Colonic mucosa (tissue), 4 donors: ENCODE measurements at places on chromosomes 2 and 18. TPM values are rescaled to one million over a fixed set of nuclear protein-coding genes. Genes with fewer than 3 reads are reported as not detected.

GRCh38 chr18:32011193-32011592 lies 7.4 kb upstream of the RNF125 start:
- H3K4me3 ChIP-seq, result no peak overlapping the region
- H3K27me3 ChIP-seq, result no peaks in the 10 kb centered on the region
- no peaks in the 10 kb centered on the region for H3K4me1 ChIP-seq
- no peak overlapping the region for H3K27ac ChIP-seq
- DNase-seq, result no peak

DNA sequence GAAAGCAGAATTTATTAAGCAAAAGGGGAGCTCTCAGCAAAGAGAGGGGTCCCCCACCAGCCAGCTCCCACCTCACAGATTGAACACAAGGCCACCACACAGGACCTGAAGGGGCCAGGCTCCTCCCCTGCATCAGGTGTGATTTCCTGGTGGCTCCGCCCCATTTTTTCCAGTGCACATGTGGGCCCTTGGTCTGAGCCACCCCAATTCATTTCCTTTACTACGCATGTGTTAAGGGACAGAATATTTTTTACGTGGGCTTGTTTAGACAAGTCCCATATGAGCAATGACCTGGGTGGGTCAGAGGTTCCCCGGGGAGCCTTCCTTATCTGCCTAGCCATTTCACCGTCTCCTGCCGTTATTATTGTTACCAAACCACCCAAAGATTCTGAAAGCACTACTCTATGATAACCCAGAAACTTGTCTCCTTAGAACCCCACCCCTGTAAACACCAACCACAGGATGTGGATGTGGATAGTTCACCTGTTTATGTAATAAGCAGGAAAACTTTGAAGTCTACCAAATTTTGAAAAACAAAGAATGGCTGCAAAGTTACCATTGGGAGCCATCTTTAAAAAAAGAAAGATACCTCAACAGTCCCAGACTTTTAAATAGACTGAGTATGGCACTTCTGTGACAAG lies 191.7 kb downstream of the CD226 start:
- no peaks in the 10 kb centered on the region for H3K4me1 ChIP-seq
- DNase-seq, result no peak
- no peak overlapping the region for H3K27ac ChIP-seq
- H3K27me3 ChIP-seq, result no peaks in the 10 kb centered on the region
- H3K36me3 ChIP-seq, result no peaks in the 10 kb centered on the region
- no peak overlapping the region for H3K4me3 ChIP-seq

DNA sequence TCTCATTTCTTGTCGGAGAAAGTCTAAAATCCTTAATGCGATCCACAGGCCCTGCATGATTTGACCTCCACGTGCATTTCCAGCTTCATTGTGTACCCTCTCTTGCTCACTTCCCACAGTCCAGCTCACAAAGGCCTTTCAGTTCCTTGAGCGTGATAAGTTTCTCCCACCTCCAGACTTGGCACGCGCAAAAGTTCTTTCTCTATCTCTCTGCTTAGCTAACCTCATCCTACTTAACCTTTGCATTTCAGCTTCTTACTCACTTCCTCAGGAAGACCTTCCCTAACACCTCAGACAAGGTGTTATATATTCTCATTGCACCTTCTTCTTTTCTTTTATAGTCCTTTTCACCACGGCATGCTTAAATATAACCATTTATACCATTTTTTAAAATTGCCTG lies 124.8 kb upstream of the XPO1 start:
- no peak overlapping the region for H3K27ac ChIP-seq
- H3K36me3 ChIP-seq, result no peaks in the 10 kb centered on the region
- no peaks in the 10 kb centered on the region for H3K27me3 ChIP-seq
- no peak for DNase-seq

DNA sequence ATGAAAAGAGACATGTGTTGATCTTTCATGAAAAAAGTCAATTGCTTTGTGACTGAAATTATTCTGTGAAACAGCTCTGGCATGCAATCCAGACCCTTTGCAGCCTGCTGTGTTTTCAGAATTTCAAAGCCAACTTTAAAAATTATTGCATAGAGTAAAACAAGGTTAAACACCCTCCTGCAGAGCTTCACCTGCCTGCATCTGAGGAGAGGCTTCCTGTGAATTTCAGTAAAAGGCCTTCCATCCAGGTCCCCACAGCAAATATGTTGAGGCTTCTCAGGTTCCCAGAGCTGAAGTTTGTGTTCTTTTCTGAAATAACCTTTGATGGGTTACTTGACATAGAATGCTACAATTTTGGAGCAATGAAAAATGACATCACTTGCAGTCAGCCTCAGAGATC lies 4.1 kb downstream of the XIRP2 start:
- no peak overlapping the region for H3K4me3 ChIP-seq
- no peak for DNase-seq
- H3K4me1 ChIP-seq, result no peaks in the 10 kb centered on the region
- no peaks in the 10 kb centered on the region for H3K36me3 ChIP-seq

DNA sequence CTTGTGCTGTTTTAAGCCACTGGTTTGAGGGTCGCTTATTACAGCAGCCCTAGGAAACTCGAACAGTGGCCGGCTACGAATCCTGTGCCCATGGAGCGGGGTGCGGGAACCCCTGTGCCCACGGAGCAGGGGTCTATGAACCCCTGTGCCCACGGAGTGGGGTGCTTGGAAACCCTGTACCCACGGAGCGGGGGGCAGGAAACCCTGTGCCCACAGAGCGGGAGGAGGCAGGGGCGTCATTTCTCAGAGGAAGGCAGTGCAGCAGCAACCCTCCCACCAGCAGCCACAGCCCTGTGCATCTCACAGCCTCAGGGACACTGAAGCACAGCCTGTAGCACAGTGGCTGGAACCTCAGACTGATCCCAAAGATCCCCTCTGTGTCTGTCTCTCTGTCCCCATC lies 34.2 kb upstream of the GPC1 start:
- no peaks in the 10 kb centered on the region for H3K4me1 ChIP-seq
- no peaks in the 10 kb centered on the region for H3K27me3 ChIP-seq
- no peak for DNase-seq
- no peak overlapping the region for H3K27ac ChIP-seq

Gene CD226
- total RNA-seq, result 1.1 TPM

Gene PARD6G
- total RNA-seq, result 1.0 TPM

Gene SP9
- total RNA-seq, result not detected

Gene DCDC2C
- not detected for total RNA-seq

Gene SCN7A
- 6.7 TPM for total RNA-seq
